CD4-positive, alpha-beta T cell treated with Interleukin-6 at 100 ng/mL for 8 hours (primary cell): ENCODE measurements at places on chromosomes 12 and 14.

GRCh38 chr14:24307575-24308341 is at the start of gene CIDEB:
Gene CIDEB, minus strand, starts transcription at chr14:24307977. Its CDS starts 119 bp downstream, at chr14:24307858.
- DNase-seq, result peak; percentile 53

GRCh38 chr12:20482491-20483054 is 114.2 kb downstream of the PDE3A start:
- no peak for DNase-seq

- DNase-seq, result no peak
Measured at GRCh38 chr12:55728186-55728938, 447 bp downstream of the CD63 start.

- DNase-seq, result no peak
Measured at GRCh38 chr12:50404307-50404706, 3.6 kb downstream of the LARP4 start.
